HS-27A (cell line): ENCODE measurements at places on chromosomes 3 and 15.

- no peak for DNase-seq
These were observed 84.4 kb downstream of the PLXNA1 start for GRCh38 chr3:127067116-127067910.

DNA sequence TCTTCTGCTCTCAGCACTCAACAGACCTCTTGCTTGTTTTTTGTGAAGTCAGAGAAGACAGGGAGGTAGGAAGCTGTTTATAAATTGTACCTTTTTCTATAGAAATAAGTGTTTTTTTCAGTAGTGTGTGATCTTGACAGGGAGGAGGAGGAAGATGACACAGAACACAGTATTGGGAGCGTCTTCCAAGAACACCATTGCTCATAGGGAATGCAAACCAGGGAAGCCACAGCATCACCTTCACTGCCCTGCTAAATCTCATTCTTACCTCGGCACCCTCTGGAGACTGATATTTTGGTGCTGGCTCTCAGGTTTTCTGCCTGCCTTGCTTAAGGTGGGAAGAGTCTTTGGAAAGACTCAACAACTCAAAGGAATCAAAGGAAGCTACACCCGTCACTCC is 169.4 kb downstream of the LRTM1 start:
- DNase-seq: no peak

DNA sequence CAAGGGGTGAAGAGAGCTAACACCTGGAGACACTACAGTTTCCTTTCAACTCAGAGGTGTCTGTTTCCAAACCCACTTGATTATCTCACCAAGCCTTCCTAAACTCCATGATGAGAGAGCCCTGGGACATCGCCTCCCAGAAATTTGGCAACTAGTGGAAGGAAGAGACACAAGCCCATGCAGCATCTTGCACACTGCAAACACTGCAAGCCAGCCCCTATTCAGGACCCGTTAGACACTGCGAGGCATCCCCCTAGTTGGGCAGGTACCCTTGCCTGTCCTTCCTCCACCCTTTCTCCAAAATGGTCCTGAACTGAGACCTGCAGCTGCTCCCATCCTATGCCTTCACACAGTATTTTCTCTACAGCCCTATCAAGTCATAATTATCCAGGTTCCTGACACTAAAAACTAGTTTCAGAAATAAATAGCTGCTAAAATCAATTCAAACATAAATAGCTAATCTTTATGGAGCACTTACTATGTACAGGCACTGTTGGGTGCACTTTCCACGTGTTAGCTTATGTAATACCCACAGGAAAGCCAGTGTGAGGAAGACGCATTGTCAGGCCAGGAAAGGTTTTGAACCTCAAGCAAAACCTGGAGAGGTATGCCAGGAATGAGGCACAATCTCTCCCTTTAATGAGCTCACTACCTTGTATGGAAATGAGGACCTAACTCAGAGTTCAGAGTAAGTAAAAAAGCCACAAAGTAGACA is 2.8 kb downstream of the MAGI1 start:
- DNase-seq: no peak

DNA sequence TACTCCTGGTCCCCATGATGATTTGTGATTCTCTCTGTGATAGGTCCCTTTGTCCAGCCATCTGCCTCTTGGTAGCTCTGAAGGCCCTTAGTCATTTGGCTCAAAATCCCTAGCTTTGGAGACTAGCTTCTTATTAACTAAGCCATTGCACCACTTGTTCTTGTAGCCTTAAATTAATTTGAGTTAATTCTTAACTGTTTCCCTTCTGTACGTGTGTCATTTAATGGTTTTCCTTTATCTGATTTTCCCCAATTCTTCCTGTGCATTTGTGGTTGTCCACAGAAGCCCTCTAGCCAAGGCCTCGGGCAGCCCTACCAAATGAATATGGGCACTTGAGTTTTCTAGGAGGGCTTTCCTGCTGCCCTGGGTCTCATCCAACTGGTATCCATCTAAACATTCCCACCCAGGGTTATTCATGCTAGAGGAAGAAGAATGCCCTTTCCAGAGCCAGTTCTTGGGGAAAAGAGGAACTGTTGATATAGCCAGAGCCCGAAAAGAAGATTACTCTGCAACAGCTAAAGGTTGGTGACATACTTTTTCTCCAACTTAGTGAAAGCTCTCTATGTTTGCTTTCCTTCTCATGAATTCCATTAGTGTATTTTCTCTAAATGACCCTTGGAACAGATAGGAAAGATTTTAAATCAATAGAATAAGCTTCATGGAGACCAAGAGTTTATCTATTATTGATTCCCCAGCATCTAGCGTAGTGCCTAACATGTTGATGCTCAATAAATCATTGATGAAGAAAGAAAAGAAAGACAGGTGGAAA is 44.2 kb upstream of the ZBTB38 start:
- DNase-seq: no peak

GRCh38 chr3:18937574-18937973 is 210.7 kb upstream of the KCNH8 start:
- no peak for DNase-seq

DNA sequence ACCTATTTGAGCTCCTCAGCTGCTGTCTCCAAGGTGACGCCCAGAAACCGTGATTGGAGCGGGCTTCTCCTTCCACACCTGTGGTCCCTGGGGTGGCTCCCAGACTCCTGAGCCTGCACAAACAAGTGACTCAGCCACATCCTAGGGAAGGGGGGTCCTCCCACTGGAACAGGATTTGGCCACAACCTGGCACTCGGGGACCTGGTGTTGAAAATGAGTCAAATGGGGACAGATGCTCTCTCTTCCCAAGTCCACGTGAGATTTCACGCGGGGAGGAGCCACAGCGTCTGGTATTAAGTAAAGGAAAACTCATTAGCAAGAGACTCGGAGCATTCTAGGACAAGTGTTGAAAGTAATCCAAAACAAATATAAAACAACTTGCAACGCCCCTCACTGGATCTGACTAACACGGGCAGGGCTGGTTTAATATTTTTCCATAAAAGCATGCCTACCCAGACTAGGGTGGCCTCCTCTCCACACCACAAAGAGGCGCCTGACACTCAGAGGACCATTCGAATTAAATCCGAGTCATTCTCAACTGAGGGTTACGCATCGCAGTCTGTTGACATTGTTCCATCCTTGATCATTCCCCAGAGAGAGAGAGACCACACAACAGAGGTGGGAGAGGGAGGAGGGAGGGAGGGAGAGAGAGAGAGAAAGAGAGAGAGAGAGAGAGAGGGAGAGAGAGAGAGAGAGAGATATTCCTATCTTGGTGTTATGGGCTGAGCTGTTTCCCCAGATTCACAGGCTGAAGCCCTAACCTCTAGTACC is 74.4 kb downstream of the MGLL start:
- DNase-seq: peak; percentile 94

DNA sequence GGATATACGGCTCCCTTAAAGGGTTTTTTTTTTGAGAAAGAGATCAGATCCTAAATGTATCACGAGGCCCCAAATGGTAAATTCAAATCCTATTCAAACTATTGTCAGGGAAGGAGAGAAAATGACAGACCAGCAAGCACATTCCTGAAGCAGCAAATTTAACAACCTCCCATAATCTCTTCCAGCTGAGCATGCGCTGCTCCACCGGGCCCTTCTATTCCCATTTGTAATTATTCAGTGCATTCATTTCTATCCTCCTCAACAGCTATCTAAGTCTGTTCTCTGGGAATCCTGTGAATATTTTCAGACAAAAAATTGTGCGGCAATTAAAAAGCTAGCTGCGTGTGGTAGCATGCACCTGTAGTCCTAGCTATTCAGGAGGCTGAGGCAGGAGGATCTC is 43.2 kb downstream of the MAGI1 start:
- DNase-seq: no peak

GRCh38 chr3:102577082-102577789 is 142.4 kb downstream of the ZPLD1 start:
- no peak for DNase-seq

DNA sequence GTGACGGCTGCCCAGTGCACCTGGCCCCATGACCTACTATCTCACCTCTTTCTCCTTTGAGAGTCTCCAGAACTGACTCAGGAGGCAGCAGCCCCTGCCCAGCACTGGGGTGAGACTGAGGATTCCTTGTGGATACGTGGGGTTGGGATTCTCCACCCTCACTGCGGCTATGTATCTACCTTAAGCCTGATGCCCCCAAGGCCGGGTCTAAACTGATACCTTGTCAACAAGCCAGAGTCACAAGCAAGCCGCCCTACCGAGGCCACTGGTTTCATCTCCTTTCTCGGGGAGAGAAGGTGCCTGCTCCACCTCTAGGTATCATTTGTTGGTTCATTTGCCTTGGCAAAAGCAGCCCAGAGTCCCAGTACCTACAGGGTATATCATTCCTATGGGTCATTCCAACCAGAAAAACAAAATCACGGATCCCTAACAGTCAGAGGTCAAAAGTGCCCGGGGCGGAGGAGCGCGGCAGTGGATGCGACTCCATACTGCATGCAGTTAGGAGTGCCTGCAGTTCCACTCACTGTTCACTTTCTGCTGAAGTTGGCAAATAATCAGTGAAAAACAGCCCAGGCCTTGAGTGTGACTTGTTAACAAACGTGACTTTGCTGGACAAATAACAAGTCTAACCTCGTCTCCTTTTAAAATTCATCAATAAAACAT is 47.5 kb downstream of the ABTB1 start:
- DNase-seq: no peak

- DNase-seq: peak; percentile 54
These were observed 654 bp upstream of the C3orf38 start for GRCh38 chr3:88149101-88149508.

DNA sequence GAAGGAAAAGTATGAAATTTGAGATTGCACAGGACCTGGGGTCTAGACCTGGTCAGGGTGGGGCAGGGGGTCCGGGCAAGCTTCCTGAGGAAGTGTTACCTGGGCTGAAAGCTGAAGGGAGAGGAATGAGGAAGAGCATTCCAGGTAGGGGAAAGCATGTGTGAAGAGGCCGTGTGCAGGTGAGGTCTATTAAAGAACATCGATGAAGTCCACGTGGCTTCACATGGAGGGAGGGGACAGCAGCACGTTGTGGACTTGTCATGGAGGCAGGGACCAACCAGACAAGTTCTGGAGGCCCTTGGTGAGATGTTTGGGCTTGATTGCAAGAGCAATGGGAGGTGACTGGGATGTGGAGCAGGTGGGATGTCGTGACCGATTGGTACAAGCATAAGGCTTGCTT is 47.1 kb downstream of the IDH2 start:
- DNase-seq: no peak

- DNase-seq: peak; percentile 42
These were observed 64.0 kb upstream of the C15orf61 start for GRCh38 chr15:67456677-67457529.

DNA sequence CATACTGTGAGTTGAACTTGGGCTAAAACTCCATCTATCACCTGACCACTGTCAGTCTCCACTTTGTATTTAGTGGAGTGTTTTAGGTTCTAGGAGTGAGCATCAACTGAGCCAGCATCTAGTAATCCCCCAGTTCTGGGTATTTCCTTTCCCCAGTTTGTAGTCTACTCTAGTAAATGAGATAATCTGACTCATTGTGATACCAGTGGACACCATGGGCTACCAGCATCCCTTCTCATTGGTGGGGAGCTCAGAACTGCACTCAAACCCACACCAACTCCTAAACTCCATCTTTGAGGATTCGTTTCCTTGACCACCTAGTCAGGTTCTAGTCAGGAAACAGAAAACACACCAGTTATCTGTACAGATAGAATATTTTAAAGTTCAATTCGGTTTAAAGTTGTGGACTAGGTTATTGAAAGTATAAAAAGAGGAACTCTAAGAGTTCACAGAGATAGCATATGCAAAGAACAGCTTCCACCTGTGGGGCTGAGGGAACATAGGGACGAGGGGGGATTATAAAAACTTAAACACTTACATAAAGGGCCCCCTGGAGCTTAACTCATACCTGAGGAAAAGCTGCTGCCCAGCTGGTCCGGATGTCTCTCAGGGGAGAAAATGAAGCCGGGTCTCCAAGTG is 36.0 kb downstream of the LEO1 start:
- DNase-seq: no peak

GRCh38 chr15:85007741-85008397 is 26.2 kb downstream of the PDE8A start:
- no peak for DNase-seq

DNA sequence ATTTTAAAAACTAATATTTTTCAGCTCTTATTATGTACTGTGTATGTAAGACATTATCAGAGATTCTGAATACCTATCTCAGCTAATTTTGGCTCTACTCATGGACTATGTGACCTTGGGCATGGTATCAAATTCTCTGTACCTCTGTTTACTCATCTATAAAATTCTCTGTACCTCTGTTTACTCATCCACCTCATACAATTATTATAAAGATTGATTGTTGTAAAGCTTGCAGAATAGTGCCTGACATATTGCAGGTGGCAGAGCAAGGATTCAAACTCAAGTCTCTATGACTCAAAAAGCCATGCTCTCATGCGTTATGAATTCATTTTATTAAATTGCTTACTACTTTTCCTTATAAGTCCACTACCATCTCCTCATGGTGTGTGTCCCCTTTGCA is 151.9 kb upstream of the ARL6 start:
- no peak for DNase-seq

- DNase-seq: no peak
These were observed 177.8 kb downstream of the WNT5A start for GRCh38 chr3:55309336-55309735.

- no peak for DNase-seq
These were observed 131.4 kb upstream of the EIF1B start for GRCh38 chr3:40178012-40178594.

DNA sequence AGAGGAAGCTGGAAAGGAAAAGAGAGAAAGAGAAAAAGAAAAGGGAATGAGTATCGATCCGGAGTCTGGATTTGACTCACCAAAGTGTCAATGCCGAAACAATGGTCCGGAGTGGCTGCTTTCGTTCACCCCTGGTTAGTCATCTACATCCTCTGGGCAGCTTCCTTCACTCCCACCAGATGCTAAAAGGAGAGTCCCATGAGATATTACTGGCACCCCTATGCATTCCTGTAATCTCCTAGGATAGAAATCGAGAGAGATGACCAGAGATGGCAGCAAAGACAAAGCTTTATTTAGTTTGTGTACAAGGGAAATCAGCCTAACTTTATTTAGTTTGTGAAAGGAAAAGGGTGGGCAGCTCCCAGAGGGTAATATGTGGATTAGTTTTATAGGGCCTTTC is 622.2 kb downstream of the ZPLD1 start:
- no peak for DNase-seq

DNA sequence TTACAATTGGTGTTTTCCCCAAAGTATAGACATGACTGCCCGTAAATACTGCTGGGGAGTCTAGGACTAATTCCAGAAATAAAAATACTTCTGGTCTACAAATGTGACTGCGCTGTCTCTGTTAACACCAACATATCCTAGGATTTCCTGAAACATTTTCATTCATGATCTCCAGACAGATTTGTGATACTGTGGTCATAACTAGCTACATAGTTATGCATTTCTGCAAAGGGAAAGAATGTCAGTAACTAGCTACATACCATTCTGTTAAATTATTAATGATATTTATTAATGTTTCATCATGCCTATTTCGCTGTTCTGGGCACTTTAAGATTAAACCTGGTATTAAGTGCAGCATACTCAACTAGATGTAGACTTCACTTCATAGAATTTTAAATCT is 33.3 kb downstream of the SETD5 start:
- DNase-seq: no peak
